Neural progenitor cell (in vitro differentiated cells): ENCODE measurements at places on chromosomes 3 and 15.

GRCh38 chr3:62167566-62168262, 205.6 kb downstream of the FEZF2 start:
- DNase-seq = no peak

- DNase-seq = no peak
Measured at GRCh38 chr3:140274429-140274828, 339.4 kb downstream of the CLSTN2 start.

- DNase-seq = no peak
Measured at GRCh38 chr15:96473556-96473955, 143.1 kb downstream of the NR2F2 start.

GRCh38 chr15:51492528-51492927, 130.0 kb downstream of the DMXL2 start:
- DNase-seq = no peak

DNA sequence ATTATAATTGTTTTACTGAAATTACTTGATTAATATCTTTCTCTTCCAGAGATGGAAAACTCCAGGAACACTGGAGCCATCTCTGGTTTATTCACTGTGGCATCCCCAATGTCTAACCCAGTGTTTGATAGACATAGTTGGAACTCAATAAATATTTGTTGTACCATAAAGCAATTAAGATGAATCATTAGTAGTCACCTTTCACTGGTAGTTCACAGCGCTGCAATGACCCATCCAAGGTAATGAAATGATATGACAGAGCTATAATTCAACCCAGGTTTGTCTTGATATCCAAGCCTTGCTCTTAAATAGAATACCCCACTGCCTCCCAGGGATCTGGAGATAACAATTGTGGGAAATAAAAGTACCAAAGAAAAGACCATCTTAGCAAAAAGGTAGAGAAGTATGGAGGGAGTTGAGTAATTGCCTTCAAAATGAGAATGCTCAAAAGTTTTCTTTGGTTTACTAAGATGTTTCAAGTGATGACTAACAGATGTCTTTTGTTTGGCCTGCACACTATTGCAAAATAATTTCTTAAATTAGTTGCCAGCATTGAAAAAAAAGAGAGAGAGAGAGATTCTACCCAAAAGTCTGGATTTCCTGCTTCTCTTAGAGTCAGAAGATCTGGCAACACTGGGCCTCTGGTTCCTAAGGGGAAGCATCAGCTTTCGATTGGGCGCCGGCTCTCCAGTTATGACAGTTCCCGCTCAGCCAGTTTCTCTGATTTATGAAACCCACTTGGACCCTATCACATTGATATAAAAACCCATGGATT, 348.5 kb downstream of the ERC2 start:
- DNase-seq = no peak

- DNase-seq = no peak
Measured at GRCh38 chr3:74436184-74436583, 178.3 kb downstream of the CNTN3 start.

DNA sequence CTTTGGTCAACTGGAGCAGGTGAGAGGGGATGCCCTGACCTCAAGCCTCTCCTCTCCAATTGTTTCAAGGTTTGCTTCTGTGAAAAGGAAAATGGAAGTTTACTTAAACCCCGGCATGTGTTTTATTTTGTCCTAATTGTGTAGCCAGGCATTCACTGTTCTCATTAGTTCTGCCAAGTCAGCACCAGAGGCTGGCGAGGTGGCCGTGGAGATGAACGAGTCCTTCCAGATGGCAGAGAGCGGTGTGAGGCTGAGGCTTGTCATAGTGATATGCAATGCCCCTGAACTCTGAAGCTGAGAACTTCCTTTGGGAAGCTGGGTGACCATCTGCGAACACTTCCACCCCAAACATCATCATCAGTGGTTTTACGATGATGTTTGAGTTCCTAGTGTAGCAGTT, 199.6 kb downstream of the TJP1 start:
- no peak for DNase-seq

GRCh38 chr3:157104521-157104920, 55.4 kb downstream of the CCNL1 start:
- DNase-seq = no peak

GRCh38 chr3:171676601-171677175, 133.6 kb downstream of the PLD1 start:
- DNase-seq = no peak

GRCh38 chr3:151203051-151203420, at the start of gene GPR171:
Gene GPR171 (minus strand): TSS chr3:151203216. CDS start chr3:151199386, 3,830 bp downstream.
- no peak for DNase-seq

GRCh38 chr3:112811131-112811884, 35.4 kb downstream of the CD200R1L start:
- no peak for DNase-seq

- DNase-seq = no peak
Measured at GRCh38 chr3:71052716-71053115, 530.8 kb downstream of the FOXP1 start.

GRCh38 chr15:45378149-45378912, at the start of gene GATM:
Gene GATM (minus strand): TSS chr15:45378544. CDS start chr15:45378453, 91 bp downstream.
- peak; percentile 90 for DNase-seq
